NCI-H1694 (cell line): ENCODE measurements at places on chromosomes 5 and 9.

GRCh38 chr5:39495227-39495626 lies 70.4 kb upstream of the DAB2 start:
- DNase-seq = no peak

DNA sequence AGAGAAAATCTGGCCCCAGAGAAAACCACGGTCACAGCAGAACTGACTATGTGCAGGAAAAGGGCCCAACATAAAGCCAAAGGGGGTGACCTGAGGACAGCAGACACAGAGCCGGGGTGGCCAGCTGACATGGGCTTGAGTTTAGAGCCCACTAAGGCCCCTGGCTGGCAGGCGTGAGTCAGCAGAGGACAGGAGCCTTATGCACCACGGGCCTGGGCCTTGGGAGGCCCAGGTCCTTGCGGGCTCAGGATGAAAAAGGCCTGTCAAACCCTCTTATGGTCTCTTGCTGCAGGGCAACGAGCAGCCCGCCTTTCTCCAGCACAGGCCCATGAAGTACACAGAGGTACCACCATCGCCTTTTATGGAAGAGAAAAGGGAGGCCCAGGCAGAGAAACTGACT lies 19.7 kb downstream of the STK10 start:
- no peak for DNase-seq

DNA sequence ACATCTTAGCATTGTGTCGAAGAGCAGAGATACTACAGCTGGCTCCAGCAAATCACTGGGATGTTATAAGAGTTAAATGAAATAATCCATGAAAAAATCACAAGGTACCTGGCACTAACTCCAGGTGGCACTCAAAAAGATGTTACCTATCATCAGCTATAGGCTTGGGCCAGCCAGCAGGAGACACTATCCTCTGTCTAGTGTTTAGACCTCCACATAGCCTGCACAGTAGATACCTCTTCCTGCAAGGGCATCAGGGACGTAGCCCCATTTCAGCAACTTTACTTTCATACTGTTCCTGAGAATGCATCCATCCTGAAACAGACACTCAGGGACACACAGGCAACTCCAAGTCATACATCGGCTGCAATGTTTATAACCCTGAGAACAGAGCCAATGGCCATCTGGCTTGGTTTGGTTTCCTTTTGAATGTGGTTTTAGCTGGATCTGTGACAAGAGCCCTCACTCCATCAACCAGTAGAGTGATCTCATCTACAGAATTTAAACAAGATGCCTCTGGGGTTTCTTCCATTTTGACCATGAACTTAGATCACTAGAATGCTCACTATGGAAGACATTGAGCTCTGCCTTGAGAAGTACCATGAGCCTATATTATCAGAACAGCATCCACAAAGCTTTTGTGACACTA lies 69.9 kb downstream of the TLE1 start:
- DNase-seq = no peak

- DNase-seq = no peak
Measured at GRCh38 chr9:123583646-123584045, 227.6 kb downstream of the CRB2 start.

- DNase-seq = no peak
Measured at GRCh38 chr5:45288746-45289145, 407.4 kb downstream of the HCN1 start.

DNA sequence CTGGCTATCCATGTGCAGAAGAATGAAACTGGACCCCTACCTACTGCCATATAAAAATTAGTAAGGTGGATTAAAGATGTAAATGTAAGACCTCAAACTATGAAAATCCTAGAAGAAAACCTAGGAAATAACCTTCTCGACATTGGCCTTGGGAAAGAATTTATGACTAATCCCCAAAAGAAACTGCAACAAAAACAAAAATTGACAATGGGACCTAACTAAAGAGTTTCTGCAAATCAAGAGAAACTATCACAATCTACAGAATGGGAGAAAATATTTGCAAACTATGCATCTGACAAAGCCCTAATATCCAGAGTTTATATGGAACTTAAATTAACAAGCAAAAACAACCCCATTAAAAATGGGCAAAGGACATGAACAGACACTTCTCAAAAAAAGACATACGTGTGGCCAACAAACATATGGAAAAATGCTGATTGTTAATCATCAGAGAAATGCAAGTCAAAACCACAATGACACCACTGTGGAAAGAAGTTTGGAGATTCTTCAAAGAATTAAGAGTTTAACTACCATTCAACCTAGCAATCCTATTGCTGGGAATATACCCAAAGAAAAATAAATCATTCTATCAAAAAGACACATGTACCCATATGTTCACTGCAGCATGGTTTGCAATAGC lies 98.5 kb downstream of the NR3C1 start:
- DNase-seq = no peak

DNA sequence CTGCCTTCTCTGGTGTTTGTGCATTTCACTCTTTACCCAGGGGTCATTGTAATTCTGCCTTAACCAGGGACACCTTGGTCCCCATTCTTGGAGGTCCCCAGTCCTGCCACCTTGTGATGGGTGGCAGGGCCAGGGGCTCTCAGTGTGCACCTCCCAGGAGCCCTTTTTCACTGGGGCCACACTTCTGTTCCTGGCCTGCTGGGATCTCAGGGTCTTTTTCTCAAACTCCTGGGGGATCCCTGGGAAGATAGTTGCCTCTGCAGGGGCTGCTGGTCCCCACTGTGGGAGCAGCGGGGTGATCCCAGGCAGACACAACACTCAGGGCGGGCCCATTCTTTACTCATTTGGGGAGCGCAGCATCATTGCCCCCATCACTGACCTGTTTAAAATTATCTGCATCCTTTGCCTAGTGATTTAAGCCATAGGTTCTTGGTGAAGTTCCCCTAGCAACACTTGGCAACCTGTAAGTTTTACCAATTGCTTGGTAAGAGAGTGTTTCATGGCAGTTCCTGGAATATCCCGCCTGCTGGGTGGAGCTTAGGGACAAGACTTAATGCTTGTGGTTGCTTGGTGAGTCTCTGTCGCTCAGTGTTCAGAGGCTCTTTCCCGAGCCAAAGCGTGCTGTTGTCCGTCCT lies 15.7 kb downstream of the PHF2 start:
- DNase-seq = no peak

DNA sequence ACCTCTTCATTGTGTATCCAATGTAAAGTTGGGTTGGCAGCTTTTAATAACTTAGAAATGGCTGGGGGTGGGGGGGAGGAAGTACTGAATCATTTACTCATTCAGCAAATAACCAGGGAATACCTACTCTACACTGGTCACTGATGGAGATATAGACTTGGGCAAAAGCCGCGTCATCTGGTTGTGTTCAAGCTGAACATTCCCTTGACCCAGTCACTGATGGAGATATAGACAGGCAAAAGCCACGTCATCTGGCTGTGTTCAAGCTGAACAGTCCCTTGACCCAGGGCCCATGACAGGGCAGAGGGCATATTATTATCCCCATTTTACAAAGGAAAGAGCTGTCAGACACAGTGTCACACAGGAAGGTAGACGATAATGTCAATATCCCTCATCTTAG lies 32.6 kb downstream of the FOXI1 start:
- DNase-seq = no peak

DNA sequence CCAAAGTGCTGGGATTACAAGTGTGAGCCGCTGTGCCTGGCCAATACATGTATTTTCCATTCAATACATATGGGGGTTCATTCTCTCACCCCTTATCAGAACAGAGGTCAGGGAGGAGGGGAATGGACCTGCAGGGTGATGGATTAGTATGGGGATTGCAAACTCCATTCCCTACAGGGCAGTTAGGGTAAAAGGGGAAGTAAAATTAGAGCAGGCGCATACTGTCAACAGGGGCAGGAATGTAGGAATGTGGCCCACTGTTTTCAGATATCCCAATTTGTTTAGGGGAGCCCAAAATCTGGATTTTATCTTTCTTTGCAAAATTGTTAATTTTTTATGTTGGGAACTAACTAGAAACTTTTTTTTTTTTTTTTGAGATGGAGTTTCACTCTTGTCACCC lies 46.4 kb upstream of the SLC44A1 start:
- DNase-seq = no peak

DNA sequence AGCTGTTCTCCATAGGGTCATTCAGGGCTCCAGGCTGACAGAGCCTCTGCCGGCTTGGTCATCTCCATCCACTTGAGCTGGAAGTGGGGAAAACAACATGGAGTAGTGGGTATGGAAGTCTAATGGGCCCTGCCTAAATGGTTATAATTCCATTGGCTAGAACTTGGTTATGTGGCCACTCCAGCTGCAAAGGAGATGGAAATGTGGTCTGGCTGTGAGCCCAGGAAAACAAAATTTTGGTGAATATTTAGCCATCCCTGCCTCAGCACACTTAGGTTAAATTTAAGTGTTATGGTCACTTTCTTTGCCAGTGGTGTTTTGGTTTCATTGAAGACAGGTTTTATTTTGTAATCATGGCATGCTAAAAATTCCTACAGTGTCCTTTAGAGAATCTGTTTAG lies 112.3 kb downstream of the SMARCA2 start:
- DNase-seq = no peak

DNA sequence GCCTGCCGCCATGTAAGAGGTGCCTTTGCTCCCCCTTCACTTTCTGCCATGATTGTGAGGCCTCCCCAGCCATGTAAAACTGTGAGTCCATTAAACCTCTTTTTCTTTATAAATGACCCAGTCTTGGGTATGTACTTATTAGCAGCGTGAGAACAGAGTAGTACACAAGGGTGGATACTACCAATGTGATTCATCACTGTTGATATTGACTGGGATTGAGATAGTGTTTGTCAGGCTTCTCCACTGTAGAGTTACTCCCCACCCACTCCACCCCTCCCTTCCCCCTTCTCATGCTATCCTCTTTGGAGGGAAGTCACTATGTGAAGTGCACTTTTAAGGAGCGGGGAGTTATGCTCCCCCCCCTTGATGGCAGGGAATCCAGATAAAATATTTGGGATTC lies 11.4 kb upstream of the CRHBP start:
- no peak for DNase-seq

- DNase-seq = no peak
Measured at GRCh38 chr5:107232788-107233187, 437.9 kb downstream of the EFNA5 start.

DNA sequence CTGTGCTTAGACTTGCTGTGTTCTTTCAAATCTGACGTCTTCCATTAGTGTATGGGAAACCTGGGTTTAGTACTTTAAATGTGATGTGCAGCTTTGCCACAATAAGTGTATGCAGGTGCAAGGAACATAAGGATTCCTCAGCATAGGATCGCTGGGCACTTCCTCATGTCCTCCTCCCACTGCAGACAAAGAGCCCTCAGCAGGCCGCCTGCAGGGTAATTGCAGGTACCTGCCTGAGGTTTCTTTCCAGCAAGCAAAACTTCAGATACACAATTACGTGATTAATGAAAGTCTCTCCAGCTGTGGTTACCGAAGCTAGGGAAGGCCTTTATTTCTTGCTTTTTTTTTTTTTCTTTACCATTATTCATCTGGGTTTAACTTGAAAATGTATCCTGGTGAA lies 233.1 kb downstream of the RFK start:
- DNase-seq = no peak

DNA sequence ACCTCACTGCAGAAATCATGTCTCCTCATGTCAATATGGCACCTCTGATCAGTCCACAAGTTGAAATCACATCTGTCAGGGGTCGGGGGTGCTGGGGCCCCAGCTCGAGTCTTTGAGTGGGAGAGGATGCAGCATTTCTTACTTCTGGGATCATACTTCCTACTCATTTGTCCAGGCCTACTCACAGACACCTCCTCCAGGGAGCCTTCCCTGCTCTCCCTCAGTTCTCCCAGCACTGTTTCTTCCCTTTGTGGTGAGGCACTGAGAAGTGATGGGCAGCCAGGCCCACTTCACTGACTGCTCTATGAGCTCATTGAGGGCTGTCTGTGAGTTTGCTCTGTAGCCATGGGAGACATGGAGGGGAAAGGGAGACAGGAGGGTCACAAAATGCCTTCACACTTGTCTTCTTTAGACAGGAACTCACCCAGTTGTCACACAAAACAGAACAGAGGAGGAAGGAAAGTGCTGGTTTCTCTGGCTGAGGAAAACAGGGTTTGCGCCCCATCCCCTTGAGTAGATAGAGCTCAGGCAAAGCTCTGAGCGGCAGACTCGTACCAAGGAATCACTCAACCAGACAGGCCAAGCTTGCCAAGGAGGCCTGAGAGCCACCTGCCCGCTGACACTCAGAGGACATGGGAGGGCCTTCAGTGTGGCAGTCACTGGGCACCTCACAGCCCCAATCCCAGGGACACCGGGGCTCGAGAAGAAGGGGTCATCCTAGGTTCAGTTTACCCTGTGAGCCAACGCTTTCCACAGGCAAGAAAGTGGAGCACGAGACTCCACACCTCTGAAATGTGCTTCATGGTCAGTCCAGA lies 152.9 kb downstream of the GABBR2 start:
- no peak for DNase-seq

GRCh38 chr9:8012986-8013385 lies 213.4 kb upstream of the DMAC1 start:
- DNase-seq = no peak

DNA sequence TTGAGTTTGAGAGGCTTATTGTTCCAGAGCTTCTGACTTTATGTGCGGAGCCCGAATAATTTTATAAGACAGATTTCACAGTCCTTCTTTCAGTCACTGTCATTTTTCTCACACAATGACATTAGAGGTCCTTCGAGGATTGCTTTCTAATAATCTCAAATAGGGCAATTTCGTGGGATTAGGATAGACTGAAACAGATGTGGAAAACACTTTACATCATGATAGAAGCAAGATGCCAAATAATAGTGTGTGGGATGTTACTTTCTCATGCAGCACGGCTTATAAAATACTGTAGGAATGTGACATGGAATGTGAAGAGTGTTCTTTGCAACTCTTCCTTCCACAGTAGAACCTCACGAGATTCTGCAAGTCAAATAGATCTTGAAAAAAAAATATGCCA lies 451.3 kb downstream of the SEMA5A start:
- no peak for DNase-seq

- DNase-seq = no peak
Measured at GRCh38 chr9:70438341-70438928, 24.0 kb upstream of the KLF9 start.

GRCh38 chr9:35702696-35703095 lies 13.0 kb upstream of the TPM2 start:
- no peak for DNase-seq

DNA sequence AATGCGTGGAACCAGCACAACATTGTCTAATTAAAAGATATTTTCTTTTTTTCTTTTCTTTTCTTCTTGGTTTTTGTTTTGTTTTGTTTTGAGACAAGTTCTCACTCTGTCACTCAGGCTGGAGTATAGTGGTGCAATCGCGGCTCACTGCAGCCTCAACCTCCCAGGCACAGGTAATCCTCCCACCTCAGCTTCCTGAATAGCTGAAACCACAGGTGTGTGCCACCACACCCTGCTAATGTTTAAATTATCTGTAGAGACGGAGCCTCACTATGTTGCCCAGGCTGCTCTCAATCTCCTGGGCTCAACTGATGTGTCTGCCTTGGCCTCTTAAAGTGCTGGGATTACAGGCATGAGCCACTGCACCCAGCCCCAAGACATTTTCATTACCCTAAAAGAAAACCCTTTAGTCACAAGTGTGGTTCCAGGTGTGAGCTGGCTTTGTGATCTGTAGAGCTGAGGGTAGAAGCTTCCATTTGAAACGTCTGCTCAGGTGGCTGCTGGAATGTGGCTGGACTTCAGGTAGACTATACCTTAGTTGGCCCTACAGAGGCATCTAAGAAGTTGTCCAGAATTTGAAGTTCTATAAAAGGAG lies 19.1 kb upstream of the NEK6 start:
- no peak for DNase-seq

GRCh38 chr5:170067574-170068170 lies 38.0 kb upstream of the FOXI1 start:
- DNase-seq = no peak
